ENCODE measurements at places on chromosomes 1 and 21.
A peak's percentile ranks its signal among the peaks of the same experiment; 100 is the strongest.

- DNase-seq = no peak
Observed at GRCh38 chr1:41713141-41713540, 205.6 kb downstream of the HIVEP3 start.

GRCh38 chr1:78177708-78178270, 132.0 kb downstream of the GIPC2 start:
- DNase-seq = no peak

DNA sequence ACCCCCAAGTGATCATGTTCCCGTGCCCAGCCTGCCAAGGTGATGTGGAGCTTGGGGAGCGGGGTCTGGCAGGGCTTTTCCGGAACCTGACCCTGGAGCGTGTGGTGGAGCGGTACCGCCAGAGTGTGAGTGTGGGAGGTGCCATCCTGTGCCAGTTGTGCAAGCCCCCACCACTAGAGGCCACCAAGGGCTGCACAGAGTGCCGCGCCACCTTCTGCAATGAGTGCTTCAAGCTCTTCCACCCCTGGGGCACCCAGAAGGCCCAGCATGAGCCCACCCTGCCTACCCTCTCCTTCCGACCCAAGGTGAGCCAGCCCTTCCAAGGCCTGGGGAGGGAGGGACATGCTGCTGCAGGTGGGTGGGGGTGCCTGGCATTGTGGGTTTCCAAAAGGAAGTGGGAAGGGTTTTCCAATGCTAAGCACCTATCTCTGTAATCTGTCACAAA, 2.3 kb downstream of the TRIM46 start:
- DNase-seq = no peak

- DNase-seq = no peak
Observed at GRCh38 chr1:234972411-234973191, 156.0 kb downstream of the TOMM20 start.

- no peak for DNase-seq
Observed at GRCh38 chr1:194068446-194069167, 882.2 kb upstream of the B3GALT2 start.

- no peak for DNase-seq
Observed at GRCh38 chr1:156281281-156281680, 1.3 kb downstream of the SMG5 start.

GRCh38 chr1:220726634-220727033, 21.5 kb upstream of the MTARC2 start:
- no peak for DNase-seq

DNA sequence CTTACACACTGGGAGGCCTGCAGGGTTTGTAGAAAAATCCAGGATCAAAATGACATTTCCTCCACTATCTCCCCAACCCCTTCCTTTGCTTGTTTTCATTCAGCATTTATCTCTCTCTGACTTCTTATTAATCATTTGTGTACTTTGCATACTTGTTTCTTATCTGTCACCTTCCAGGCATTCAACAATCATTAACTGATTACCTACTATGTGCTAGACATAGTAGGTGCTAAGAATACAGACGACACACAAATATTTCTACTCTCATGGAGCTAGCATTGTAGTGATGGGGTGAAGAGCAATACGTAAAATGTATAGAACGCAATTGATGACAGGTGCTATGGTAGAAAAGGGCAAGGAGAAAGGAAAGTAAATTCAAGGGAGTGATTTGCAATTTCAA, 20.9 kb downstream of the TRABD2B start:
- no peak for DNase-seq

- no peak for DNase-seq
Observed at GRCh38 chr21:35849144-35849543, 211.2 kb downstream of the SETD4 start.

DNA sequence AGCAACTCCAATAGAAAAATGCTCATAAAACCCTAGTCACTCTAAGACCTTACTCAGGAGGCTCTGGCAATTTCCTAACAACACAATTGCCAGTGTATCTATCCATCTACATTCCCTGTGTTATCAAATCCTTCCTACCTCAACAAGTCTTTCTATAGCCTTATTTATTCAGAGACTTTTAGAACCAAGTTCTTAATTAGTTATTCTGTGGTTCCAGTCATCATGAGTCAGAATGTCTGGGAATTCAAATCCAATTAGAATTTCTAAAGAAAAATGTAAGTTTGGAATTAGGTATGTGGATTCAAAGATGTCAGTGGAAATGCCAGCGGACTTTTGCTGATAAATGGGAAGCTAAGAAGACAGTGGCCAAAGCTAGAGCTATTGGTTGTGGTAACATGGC, 302.6 kb upstream of the C1orf87 start:
- no peak for DNase-seq

DNA sequence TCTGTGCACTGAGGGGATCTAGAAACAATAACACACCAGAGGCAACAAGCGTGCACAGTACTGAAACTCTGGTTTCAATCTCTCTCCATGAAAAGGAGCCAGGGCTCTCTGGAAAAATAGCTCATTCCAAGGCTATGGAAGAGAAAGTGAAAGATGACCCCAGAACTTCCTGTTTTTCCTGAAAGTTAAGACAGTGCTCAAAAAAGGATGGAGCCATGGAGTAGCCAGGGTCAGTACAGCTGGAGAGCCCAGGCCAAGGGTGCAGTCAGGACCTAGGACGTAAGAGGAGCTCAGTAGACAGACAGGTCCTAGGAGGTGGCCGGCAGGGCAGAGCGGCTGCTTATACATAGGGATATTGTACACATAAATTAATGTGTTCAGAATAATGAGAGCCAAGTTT, 19.1 kb downstream of the NOL9 start:
- no peak for DNase-seq

DNA sequence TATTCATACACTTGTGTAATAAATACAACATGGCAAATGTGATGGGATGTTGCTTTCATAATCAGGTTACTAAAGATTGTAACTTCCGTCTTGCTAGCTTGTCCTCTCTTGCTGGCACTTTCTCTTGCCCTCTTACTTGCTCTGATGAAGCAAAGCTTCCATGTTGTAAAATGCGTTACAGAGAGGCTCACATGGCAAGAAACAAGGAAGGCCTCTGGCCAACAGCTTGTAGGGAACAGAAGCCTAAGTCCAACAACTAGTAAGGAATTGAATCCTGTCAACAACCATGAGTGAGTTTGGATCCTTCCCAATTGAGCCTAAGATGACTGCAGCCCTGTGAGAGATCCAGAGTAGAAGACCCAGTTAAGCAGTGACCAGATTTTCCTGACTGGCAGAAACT, 15.4 kb downstream of the TMED5 start:
- DNase-seq = no peak

DNA sequence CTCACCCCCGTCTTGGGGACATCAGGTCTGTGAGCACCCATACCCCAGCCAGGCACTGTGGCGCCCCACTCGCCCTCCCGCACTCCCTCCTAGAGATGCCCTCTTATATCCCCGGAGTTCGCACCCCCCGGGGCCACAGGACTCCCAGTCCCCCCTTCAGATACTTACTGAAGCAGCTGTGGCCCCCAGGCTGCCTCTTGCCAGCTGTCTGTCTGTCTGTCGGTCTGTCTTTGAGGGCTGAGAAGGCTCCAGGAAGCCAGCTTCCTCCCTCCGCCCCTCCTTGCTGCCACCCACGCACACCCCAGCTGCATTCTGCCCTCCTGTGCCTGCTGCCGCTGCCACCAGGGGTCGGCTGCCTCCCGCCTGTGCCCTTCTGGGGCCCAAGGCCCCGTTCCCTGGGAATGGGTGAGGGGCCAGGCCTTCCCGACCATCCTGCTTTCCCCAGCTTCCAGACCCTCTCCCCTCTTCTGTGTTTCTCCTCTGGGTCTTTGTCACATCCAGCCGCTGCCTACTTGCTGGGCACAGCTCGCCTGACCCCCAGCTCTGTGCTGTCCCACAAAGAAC, at the start of gene PTPN7:
TSS of gene PTPN7 (minus strand) at position 226 of the 564 bp plus-strand sequence. CDS start 1,200 bp downstream, outside the sequence.
- DNase-seq = peak; percentile 45

- no peak for DNase-seq
Observed at GRCh38 chr1:151344291-151344690, 2.8 kb downstream of the RFX5 start.

- no peak for DNase-seq
Observed at GRCh38 chr1:165383599-165384405, 27.3 kb upstream of the LMX1A start.

DNA sequence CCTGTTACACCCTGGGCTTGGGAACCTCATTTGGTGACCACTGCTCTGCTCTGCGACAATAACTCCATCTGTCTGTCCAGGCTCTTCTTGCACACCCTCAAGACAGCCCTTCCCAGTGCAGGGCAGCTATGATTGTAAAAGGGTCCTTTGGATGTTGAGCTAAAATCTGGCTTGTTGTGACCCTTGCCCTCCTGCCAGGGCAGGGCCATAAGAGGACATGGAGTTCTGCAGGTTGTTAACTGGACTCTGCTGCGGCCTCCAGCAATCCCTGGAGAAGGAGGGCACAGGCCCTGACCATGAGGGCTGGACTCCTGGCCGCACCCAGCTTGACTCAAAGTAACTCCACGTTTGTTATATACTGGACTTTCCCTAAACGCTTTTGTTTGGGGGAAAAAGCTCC, 41.2 kb downstream of the DHCR24 start:
- no peak for DNase-seq

DNA sequence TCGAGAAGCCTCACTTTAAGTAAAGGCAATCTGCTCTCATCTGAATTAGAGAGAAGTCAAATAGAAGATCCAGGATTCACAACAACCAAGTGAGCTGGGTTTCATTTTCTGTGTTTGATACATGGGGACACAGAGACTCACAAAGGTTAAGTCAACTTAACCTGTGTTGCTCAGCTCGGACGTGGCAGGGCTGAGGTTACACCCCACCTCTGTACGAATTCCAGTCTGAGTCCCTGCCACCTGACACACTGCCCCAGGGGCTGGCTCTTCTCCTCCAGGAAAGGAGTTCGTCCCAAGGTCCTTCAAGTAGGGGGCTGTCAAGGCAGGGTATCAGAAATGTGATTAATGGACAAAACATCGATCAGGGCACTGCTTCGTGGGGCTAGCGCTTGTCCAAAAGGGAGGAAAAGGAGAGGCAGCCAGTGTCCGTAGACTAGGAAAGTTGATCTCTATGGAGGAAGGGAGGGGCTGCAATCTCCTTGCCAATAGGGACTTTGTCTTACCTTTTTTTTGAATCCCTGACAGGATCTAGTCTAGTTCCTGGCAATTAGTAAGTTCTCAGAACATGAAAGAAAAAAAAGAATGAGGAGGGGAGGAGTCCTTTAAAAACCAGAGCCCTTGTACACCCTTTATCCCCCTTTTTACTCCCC, 116.4 kb downstream of the CNIH3 start:
- no peak for DNase-seq

DNA sequence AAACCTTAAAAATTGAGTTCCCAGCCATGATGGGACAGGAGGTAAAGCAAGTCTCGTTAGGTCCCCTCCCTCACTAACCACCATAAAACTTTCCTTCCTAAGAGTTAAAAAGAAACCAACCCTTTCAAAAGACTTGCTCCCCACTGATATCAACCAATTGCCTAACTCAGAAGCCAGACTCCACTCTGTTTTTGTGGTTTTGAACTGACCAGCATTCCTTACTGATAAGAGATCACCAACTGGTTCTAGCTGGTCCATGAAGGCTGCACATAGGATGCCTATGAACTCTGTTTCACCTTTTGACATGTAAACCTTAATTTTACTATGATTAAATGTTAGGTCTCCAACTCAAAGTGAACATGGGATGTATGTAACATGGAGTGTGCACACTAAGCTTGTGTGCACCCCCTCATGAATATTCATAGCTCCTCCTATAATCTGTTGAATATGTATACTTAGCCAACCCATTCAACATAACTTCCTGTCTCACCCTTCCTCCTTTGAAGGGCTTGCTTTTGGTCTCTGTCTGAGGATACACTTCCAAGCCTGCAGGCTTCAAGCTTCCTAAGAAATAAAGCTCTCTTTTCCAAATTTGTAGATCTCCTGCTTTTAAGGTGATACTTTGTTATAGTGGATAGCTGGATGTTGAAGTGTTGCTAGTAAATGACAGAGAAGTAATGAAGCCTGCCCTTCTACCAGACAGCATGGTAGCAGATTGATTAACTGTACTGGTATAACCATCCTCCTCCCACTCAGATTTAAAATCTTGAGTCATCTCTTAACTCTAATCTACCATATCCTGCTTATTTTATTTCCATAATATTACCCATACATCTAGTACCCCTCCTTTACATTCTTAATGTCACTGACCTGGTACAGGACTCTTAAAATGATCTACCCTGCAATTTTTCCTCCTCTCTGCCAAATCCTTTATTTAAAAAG, 95.6 kb downstream of the ZNF644 start:
- no peak for DNase-seq

GRCh38 chr1:230061801-230062200, 5.2 kb upstream of the GALNT2 start:
- DNase-seq = no peak

DNA sequence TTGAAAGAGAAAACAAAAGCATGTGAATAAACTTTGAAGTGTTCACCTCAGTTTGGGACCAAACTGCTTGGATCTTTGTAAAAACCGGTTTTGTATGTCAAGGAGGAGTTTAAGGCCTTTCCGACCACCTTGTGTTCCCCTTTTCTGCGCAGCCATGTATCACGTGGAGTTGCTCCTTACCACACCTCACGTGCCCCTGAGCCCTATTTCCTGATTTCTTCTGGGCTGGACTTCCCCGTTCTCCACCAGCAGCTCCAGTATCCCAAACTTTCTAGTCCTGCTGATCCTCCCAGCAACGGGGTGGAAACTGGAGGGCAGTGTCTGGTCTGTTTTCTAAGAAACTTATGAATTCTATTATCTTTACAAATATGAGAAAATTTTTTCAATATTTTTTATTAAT, 1.6 kb upstream of the SH3D21 start:
- no peak for DNase-seq

GRCh38 chr21:33080776-33081175, 10.8 kb downstream of the OLIG1 start:
- no peak for DNase-seq

DNA sequence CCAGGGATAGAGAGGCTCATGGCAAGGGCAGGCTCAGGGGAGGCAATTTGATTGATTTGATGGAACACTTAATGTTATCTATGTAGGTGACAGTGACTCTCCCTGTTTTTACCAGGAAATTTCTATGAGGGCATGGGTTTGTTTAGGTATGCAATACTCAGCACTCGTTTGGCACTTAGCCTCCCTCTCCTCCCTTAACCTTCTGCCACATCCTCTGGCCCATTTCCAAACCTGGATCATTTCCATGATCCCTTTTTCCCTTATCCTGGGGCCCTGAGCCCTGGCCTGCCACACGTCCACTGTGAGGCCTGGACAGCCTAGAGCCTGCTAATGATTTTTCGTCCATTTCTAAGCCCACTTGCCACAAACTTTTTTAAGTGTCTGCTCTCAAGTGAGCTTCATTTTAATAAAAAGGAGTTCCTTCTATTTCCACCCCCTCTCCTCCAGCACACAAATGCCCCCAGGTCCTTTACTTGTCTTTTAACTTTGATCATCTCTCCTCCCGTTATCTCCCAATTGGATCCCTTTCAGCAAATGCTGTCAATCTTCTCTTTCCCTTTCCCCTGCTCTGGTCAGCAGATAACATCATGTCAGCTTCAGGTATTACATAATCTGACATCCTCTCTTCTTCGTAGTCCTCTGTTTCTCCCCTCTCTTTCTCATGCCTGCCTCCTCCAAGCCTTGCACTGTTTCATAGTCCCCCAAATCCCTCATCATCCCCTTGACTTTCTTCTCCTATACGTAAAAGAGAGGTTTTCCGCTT, 37.8 kb upstream of the GADD45A start:
- no peak for DNase-seq

- no peak for DNase-seq
Observed at GRCh38 chr1:214329470-214330220, 48.7 kb downstream of the SMYD2 start.
